Dorsolateral prefrontal cortex (tissue), 122 donors: ENCODE measurements at places on chromosomes 6 and 20.

- DNase-seq, result no peak
Measured at GRCh38 chr6:147103694-147104093, 100.5 kb upstream of the STXBP5 start.

DNA sequence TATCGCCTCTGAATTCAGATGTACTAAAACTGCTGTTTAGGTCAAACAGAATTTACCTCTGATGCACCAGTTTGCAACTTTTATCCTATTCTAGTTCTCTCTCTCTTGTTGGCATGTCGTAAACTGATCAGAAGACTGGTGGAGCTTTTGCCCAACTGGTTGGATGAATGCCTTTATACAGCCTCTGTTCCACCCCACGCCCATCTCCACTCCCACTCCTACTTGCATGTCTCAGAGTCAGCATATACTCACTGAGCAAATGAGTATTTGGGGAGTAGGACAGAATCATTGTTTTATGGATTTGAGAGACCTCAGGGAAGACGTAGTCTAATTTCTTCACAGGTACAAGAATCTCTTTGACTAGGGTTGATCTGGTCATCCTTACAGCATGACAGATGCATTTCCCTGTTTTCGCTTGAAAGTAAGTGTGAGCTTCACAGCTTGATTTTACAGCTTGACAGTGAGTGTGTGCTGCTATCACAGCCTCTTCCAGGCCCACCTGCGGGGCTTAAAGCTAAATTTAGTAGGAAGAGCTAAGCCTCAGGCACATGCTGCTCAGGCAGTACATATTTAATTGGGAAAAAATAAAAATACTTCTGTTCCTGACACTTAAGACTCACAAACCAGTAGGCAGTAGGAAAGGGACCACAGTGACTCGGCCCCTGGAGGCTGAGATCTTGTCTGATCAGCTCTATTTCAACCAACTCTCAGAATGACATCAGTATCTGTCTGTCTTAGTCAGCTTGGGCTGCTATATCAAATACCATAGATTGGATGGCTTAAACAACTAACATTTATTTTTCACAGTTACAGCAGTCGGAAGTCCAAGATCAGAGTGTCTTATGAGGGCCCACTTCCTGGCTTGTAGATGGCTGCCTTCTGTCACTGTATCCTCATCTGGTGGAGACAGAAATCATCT, 30.4 kb downstream of the TRMT6 start:
- DNase-seq, result no peak

DNA sequence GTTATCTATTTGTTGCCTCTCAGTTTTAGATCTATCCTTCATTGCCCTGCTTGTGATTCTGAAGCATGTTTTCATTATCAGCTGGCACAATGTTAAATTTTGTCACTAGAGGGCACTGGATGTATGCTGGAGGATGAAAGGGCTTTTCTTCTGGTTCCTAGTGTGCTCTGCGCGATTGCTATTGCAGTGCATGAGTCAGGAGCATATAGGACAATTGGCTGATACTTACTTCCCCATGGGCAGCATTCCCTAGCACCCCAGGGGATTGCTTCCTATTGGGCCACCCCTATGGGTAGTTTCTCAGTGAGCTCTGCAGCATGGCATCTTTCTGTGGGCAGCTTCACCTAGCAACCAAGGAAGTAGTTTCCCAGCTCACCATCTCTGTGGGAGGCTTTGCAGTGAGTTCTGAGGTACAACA, 280.3 kb upstream of the SYNCRIP start:
- no peak for DNase-seq

DNA sequence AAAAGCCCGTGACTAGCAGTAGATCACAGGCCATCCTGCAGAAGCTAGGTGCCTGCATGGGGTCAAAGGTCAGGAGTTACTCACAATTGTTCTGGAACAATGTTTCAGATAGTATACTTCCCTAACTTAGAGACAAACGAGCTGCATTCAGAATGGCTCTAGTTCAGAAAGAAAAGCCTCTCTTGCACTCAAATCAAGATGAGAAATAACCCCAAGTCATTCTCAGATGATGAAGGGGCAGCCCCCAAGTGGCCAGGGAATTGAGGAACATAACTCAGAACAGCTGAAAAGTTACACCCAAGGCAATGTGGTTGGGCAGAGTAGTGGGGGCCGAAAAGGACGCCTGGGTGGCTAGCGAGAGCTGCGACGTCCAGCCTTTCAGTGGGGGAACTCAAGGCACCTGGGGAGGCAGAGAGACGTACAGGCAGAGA, 27.8 kb downstream of the FYN start:
- no peak for DNase-seq

GRCh38 chr20:33793011-33793931, 17.9 kb upstream of the CHMP4B start:
- no peak for DNase-seq

- DNase-seq, result no peak
Measured at GRCh38 chr6:96836631-96837080, 621 bp downstream of the GPR63 start.

- DNase-seq, result no peak
Measured at GRCh38 chr6:125919618-125920017, 37.0 kb upstream of the HINT3 start.

DNA sequence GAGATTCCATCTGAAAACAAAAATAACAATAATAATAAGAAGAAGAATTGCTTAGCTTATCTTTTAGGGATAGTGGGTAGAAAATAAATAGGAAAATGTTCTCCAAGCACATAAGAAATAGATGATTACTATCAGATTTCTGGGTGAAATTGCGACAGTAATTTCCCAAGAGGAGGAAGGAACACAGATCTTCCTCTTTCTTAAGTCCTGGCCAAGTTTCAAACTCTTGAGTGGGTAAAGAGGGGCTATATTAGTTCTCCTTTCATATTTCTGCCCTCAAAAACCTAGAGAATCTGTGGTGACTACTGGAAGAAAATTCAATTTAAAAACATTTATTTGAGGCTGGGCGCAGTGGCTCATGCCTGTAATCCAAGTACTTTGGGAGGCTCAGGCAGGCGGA, 63.7 kb downstream of the PHACTR2 start:
- DNase-seq, result no peak

- DNase-seq, result no peak
Measured at GRCh38 chr6:20217324-20217855, 5.1 kb upstream of the MBOAT1 start.

GRCh38 chr6:118641042-118641441, 10.3 kb downstream of the CEP85L start:
- DNase-seq, result no peak

- DNase-seq, result no peak
Measured at GRCh38 chr6:14754751-14755513, 490.9 kb upstream of the JARID2 start.

GRCh38 chr20:833450-834150, at the start of gene FAM110A:
Gene FAM110A, plus strand, starts transcription at chr20:833715. Its CDS starts 11,090 bp downstream, at chr20:844805.
- peak; percentile 94 for DNase-seq

DNA sequence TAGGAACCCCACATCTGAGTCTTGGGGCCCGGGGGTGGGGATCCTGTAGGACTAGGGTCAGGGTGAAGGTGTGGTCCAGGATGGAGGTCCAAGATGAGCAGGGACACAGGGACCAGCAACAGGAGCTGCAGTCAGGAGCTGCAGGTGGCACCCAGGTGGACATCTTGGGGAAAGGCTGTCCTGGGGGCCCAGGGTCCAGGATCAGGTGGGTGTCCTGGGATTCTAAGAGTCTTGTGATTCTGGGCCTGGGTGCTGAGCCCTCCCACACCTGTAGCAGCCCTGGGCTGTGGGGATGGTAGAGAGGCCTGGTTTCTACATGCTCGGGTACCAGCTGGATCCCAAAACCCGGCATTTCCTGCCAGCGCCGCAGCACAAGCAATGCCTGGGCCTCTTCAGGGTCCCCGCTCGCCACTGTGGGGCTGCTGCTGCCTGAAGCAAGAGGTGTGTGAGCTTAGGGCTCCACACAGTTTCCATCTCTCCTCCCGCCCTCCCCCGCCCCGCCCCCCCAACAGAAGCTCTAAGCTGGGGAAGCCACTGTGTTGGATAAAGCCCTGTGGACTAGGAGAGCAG, 20.7 kb downstream of the ERGIC3 start:
- no peak for DNase-seq

DNA sequence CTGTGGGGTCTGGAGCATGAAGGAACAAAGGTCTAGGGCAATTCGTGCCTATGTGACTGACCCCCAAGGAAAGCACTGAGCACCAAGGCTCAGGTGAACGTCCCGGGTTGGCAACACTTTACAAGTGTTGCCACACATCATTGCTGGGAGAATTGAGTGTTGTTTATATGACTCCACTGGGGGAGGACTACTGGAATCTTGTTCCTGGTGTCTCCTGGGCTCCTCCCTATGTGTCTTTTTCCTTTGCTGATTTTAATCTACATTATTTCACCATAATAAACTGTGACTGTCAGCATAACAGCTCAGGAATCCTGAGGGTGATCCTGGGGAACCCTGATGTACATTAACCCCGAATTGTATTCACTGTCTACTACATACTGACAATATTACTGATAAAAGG, 207.7 kb upstream of the BMP2 start:
- DNase-seq, result no peak

DNA sequence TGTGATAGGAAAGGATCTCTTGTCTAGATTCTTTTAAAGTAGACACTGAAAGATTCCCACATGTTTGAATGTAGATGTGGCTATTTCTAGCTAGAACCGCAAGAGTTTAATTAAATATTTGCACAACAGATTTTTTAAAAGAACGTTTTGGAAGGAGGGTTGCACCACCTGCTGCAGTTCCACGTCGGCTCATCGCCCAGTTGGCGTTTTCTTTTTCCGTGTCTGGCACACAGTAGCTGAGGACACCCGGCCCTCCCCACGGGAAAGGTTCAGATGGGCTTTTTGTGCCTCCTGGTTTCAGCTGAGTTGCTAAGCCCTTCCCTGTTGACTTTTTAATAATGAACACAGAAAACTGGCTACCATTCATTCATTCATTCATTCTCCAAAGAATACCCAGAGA, 41.8 kb upstream of the DOK5 start:
- DNase-seq, result peak; percentile 52

- no peak for DNase-seq
Measured at GRCh38 chr6:129489215-129489765, 220.7 kb downstream of the ARHGAP18 start.

DNA sequence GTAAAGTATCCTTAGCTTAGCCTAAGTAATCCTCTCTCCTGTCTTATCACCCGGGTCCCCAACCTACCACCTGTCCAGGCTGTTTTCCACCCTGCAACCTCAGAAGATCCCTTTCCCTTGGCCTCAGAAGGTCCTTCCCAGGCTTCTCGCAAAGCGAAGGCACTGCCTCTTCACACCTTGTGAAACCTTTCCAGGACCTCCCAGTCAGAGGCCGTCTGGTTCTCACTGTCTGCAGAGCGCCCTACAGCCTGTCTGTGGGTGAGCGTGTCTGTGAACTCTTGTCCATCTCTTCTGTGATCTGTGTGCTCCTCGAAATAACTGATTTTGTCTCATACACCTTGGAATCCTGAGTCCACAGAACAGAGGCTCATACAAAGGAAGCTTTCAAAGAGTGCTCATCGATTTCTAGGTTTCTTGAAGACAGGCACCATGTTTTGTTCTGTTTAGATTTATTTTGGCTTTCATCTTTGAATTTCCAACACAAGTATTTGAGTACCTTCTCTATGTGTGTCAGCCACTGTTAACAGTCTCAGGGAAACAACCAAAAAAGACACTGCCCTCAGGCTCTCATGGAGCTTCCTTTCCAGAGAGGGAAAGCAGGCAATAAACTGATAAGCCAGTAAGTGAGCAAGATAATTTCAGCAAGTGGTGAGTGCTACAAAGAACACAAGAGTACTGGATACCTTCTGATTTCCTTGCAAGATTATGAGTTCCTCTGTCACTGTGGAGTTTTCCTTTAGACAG, 6.3 kb downstream of the PDE10A start:
- no peak for DNase-seq

GRCh38 chr6:53309059-53309900, 39.5 kb downstream of the ELOVL5 start:
- peak; percentile 48 for DNase-seq

DNA sequence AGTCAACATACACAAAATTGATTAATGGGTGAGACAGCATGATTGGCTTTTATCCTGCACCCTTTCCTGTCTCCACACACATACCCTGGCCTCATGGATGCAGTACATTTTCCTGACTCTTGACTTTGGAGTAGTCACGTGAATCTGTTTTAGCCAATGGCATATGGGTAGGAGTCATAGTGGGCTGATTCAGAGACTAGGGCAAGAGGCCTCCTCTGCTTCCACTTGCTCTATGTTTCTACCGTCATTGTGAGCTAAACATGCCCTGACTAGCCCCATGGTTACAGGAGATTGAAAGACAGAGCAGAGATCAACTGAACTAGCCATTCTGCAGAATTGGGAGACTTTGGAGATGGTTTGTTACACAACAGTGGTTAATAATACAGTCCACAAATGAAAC, 850.0 kb downstream of the DHX35 start:
- DNase-seq, result no peak

- no peak for DNase-seq
Measured at GRCh38 chr6:156974830-156975261, 197.7 kb downstream of the ARID1B start.

DNA sequence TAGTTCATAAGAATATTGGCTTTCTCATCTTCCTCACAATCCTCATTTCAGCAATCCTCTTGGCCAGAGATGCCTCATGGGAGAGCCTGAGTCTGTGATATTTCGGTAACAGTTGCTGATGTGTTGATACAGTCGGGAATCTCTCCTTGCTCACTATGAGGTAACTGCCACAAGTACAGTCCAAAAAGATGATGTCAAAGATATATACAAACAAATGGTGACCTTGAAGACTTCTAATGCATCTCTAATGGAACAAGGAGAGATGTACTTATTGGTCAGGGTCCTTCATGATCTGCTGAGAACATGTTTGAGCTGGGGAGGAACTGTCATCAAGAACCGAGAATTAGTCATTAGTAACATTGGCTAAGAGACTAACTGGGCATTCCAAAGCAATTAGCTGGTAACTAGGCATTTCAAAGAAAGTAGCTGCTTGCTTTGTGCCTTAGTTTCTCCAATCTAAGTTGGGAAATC, 56.1 kb downstream of the FILIP1 start:
- no peak for DNase-seq

DNA sequence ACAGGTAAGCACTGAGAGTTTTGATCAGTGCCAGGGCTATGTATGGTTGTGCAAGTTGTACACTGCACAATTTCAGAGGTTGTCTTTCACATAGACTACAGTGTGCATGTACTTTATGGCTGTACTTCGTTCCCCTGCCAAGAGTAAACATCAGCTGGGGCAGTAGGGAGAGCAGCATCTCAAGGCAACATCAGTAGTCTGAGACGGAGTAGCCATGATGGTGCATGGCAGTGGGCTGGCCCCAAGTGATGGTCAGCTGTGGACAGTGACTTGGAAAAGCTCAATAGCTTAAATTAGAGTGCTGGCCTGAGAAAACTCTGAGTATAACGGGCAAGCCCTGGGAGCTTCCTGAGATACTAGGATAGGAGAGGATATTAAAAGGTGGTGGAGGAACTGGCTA, 165.5 kb downstream of the TFAP2B start:
- no peak for DNase-seq

DNA sequence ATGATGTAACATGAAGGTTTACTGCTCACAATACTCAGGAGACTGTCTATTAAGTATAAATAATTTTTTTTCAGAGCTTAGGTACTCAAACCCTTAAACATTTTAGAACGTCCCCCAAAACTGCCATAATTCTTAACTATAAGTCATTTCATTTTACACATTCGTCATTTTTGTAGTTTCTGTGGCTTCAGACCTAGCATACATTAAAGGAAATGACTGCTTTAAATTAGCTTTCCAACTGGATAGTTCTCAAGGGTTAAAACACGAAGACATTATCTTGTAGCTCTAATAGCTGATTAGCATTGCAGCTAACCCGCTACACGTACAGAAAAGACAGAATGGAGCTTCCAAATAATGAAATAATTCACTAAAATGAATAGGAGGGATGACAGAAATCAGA, 24.9 kb upstream of the PLN start:
- DNase-seq, result no peak

GRCh38 chr20:9244811-9245210, 175.9 kb downstream of the PLCB4 start:
- no peak for DNase-seq
